ENCODE measurements at places on chromosomes 6 and 20. TPM values are rescaled to one million over a fixed set of nuclear protein-coding genes. Genes with fewer than 3 reads are reported as not detected.

The MUCL3 gene
- not detected for total RNA-seq

The SLC22A2 gene
- 0.23 TPM for total RNA-seq

The ABHD16B gene
- 0.09 TPM for total RNA-seq

The GPSM3 gene
- total RNA-seq, result 0.59 TPM

The PTCRA gene
- not detected for total RNA-seq

The OR12D3 gene
- not detected for total RNA-seq

The SHLD1 gene
- total RNA-seq, result 0.74 TPM

The CCDC170 gene
- total RNA-seq, result 0.32 TPM

The ARFGAP1 gene
- total RNA-seq, result 103 TPM

The RBL1 gene
- total RNA-seq, result 11.4 TPM

The FRK gene
- 0.09 TPM for total RNA-seq

The KIF13A gene
- total RNA-seq, result 43.1 TPM

The PRSS16 gene
- total RNA-seq, result 0.18 TPM

The ZSCAN9 gene
- total RNA-seq, result 14.3 TPM

The ANGPT4 gene
- total RNA-seq, result not detected

The SLC32A1 gene
- not detected for total RNA-seq

The TNF gene
- total RNA-seq, result under 0.01 TPM

The BCAS1 gene
- not detected for total RNA-seq

The SUMO4 gene
- 2.1 TPM for total RNA-seq

The SLC24A3 gene
- 6.5 TPM for total RNA-seq

The GSTA1 gene
- total RNA-seq, result not detected

The TTBK1 gene
- total RNA-seq, result 0.05 TPM

The SIRPD gene
- not detected for total RNA-seq

The L3MBTL3 gene
- 11.6 TPM for total RNA-seq

The SYNE1 gene
- total RNA-seq, result 190 TPM

The NKX2-2 gene
- not detected for total RNA-seq

The ETV7 gene
- 0.28 TPM for total RNA-seq

The SLC22A16 gene
- not detected for total RNA-seq

The RAET1G gene
- total RNA-seq, result 1.8 TPM

The DYNLT1 gene
- total RNA-seq, result 54.0 TPM

The SNAI1 gene
- 0.30 TPM for total RNA-seq

The HLA-DRB5 gene
- total RNA-seq, result not detected

The FAM83C gene
- total RNA-seq, result not detected

The CALHM5 gene
- 6.1 TPM for total RNA-seq

The CRIP3 gene
- not detected for total RNA-seq

The EYA2 gene
- total RNA-seq, result not detected

The HTR1E gene
- total RNA-seq, result not detected

The CCDC28A gene
- 9.1 TPM for total RNA-seq

The SLC17A4 gene
- total RNA-seq, result not detected

The BCAS4 gene
- total RNA-seq, result 11.6 TPM

The LAMA5 gene
- total RNA-seq, result 6.5 TPM

The ZNF391 gene
- total RNA-seq, result 2.4 TPM

Data from smooth muscle cell of the umbilical artery (primary cell).